ENCODE measurements at places on chromosomes 1 and 21. TPM values are rescaled to one million over a fixed set of nuclear protein-coding genes. Genes with fewer than 3 reads are reported as not detected.

DNA sequence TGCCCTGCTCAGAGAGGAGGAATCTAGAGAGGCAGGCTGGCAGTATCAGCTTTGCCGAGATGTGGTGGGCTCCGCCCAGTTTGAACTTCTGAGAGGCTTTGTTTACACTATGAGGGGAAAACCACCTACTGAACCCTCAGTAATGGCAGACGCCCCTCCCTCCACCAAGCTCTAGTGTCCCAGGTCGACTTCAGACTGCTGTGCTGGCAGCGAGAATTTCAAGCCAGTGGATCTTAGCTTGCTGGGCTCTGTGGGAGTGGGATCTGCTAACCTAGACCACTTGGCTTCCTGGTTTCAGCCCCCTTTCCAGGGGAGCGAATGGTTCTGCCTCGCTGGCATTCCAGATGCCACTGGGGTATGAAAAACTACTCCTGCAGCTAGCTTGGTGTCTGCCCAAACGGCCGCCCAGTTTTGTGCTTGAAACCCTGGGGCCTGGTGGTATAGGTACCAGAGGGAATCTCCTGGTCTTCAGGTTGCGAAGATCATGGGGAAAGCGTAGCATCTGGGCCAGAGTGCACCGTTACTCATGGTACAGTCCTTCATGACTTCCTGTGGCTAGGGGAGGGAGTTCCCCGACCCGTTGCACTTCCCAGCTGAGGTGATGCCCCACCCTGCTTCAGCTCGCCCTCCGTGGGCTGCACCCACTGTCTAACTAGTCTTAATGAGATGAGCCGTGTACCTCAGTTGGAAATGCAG is 43.6 kb downstream of the C21orf91 start:
- DNase-seq = no peak

DNA sequence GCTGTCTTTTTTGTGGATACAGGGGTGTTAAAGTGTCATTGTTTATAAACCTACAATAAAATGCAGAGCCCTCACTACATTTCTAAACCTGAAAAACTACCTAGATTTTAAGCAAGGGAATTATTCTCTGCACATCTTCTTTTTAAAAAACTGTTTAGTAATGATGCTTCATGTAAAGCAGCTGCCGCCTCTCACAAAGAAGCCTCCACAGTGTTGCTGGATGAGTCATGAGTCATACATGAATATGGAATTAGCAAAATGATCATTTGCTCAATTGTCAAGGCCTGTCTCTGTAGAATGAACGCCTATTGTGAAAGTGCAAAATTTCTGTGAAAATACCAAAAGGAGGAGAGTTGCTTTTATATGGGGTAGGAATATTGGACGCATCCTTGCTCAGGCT is 259.5 kb upstream of the CHRM3 start:
- no peak for DNase-seq

DNA sequence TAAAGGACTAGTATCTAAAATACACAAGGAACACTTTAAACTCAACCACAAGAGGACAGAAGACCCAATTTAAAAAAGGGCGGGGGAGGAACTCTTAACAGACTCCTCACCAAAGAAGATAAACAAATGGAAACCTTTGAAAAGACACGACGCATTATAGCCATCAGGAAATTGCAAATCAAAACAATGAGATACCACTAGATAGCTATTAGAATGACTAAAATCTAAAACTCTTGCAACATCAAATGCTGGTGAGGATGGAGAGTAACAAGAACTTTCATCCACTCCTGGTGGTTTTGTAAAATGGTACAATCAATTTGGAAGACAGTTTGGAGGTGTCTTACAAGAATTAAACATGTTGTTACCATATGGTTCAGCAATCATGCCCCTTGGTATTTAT is 708.2 kb downstream of the BRINP3 start:
- DNase-seq = no peak

DNA sequence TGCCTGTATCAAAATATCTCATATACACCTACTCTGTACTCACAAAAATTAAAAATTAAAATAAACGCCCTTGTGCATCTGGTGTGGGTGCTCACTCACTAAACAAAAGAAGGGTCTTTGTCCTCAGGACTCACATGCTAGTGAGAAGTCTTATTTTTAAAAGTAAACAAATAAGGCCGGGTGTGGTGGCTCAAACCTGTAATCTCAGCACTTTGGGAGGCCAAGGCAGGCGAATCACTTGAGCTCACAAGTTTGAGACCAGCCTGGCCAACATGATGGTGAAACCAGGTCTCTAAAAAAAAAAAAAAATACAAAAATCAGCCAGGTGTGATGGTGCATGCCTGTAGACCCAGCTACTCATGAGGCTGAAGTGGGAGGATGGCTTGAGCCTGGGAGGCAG is 51.5 kb downstream of the BCAR3 start:
- no peak for DNase-seq

GRCh38 chr1:92663775-92664174 is 121.1 kb downstream of the EVI5 start:
- DNase-seq = no peak

GRCh38 chr1:156862584-156862983 is 1.9 kb downstream of the NTRK1 start:
- no peak for DNase-seq

Gene XCL2
- not detected for total RNA-seq

Gene ARID4B
- 20.0 TPM for total RNA-seq

Gene PAQR7
- 3.8 TPM for total RNA-seq

Gene SPATA45
- total RNA-seq = not detected

Gene HAX1
- 166 TPM for total RNA-seq

Gene PM20D1
- total RNA-seq = 1.9 TPM

Gene NBPF9
- total RNA-seq = 3.9 TPM

Gene INAVA
- not detected for total RNA-seq

Gene S100B
- total RNA-seq = 2.5 TPM
